ENCODE measurements at places on chromosomes 1 and 21.

GRCh38 chr1:19869929-19870328, 12.3 kb upstream of the OTUD3 start:
- no peak for DNase-seq

- DNase-seq, result no peak
Observed at GRCh38 chr21:27047283-27047657, 80.4 kb upstream of the ADAMTS5 start.

GRCh38 chr1:38072858-38073257, 26.3 kb upstream of the POU3F1 start:
- DNase-seq, result no peak

- DNase-seq, result no peak
Observed at GRCh38 chr1:31788825-31789256, 24.7 kb upstream of the ADGRB2 start.

DNA sequence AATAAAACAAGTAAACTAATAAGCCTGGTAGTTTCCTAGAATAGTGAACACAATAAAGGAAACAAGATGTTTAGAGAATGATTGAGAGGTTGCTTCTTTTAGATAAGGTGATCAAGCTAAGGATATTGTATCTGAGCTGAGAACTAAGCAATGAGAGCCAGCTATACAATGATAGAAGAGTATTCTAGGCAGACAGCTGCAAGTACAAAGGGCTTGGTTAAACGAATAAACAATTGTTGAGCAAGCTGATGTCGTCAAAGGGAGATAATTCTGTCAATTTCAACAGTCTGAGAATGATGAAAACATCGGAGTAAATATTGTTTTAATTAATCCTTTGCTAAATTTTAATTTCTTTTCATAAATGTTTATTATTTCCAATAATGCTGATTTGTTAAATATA, 5.5 kb upstream of the FH start:
- DNase-seq, result no peak

- DNase-seq, result peak; percentile 46
Observed at GRCh38 chr1:56330391-56331026, 248.9 kb downstream of the PLPP3 start.
